Activated naive CD8-positive, alpha-beta T cell treated with anti-CD3 and anti-CD28 coated beads, Interleukin-2, amount 50 U/mL, for 16 hours (primary cell): ENCODE measurements at places on chromosomes 2 and 18.

DNA sequence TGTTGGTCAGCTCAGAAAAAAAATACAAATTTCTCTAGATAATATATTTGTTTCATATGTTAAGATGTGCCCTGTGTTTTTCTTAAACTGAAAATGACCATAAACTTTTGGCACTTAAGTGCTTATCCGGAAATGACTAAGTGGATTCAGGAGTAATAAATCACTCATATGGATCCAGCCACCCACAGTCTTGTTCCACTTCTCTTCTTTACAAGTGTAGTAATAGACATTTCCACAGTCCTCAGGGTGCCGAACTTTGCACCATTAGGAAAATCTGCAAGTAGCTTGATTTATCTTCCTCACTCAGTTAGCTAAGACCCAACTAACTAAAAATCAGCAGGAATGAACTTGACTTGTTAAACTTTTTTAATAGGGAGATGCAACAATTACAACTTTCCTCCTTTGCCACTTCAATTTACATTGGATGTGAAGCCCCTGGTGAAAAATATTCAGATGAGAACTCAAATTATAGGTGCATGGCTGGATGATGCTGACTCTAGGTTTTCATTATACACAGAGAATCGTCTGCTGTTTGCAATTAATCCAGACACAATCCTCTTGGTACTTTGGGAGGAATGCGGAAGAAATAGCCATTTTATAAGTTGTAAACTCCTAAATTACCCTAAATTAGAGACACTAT is 322.5 kb downstream of the ARHGAP15 start:
- DNase-seq: no peak

GRCh38 chr18:51082571-51083267 is 52.7 kb downstream of the SMAD4 start:
- no peak for DNase-seq

GRCh38 chr2:28927878-28928277 is 33.4 kb downstream of the WDR43 start:
- no peak for DNase-seq

DNA sequence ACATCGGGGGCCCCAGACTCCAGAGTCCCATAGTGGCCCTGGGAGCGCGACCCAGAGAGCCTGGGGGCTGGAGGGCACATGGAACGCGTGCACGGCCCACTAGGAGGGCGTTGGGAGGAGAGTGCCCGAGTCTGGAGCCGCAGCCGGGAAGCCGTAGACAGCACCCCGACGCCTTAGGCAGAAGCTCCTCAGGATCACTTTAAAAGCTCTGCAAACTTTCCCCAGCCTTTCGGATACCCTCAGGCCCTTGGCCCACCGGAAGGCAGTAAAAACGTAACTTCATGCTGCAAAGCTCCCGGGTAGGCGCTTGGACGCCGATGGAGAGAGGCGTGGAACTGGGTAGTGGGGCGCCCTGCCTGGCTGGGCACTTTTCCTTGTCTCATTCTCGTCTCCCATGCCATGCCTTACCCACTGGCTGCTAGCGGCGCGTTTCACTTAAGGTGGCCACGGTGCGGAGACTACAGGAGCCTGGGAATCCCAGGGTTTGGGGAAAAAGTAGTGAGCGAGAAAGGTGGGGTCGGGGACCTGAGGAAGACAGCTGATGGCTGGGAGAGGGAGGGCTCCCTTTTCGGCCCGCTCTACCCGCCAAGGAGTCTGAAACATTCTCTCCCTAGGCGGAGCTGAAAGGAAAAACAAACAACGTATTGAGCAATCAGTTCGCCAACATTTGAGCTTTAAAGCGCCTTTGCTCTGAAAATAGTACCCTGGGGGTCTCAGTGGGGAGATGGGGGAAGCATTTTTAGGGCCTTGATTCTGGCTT is 141.8 kb downstream of the MEIS1 start:
- DNase-seq: no peak

GRCh38 chr2:191612496-191612895 is 65.4 kb upstream of the NABP1 start:
- DNase-seq: no peak

GRCh38 chr2:219997341-219997851 is 370.0 kb downstream of the SLC4A3 start:
- DNase-seq: no peak

- peak; percentile 15 for DNase-seq
Observed at GRCh38 chr18:23231340-23232021, 96.2 kb downstream of the CABLES1 start.

GRCh38 chr2:239241431-239241960 is 159.3 kb downstream of the HDAC4 start:
- no peak for DNase-seq

- DNase-seq: no peak
Observed at GRCh38 chr18:3481696-3482210, 31.8 kb downstream of the TGIF1 start.

DNA sequence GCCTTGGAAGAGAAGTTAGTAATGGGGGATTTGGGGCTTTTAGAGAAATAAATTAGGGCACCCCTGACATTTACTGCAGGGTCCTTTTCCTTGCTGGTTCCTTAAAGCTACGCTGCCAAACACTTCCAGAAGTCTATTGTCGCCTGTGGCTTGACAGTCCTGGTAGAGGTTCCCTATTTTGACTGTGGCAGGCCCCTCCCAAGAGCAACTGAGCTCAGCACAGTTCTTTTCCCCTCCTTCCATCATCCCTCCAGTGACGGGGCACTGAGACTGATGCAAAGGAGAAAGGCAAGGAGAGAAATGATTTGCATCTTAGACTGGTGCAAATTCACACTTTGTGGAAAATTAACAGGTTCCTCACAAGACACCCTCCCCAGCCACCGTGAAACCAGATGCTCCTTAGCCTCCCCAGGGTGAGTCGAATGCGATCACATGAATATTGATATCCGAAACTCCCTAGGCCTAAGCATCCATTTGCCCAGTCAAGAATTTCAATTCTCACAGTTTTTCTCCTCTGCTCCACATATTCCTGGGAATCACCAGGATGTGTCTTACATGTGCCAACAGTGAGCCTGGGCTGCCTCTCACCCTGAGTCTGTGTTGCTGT is 45.4 kb downstream of the RABL2A start:
- DNase-seq: no peak

DNA sequence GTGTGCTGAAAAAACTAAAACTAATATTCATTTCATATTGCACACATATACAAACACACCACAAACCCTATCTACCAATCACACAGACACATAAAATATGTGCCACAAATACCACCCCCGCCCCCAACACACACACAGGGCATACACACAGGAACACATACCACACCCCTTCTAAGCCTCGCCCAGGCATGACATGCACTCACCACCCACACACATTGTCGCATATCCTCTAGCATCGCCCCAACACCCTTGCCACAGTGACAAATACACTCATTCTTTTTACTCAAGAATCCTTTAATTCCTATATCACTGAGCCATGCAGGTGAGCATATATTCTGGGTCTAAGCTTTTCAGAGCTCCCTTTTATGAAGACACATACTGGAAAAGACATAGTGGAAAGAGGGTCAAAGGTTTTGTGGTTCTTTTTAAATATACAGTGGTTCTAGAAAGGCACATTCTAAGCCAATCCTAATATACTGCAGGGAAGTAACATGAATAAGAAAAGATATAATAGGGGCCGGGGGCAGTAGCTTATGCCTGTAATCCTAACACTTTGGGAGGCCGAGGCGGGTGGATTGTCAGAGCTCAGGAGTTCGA is 24.5 kb upstream of the LCLAT1 start:
- DNase-seq: peak; percentile 75

DNA sequence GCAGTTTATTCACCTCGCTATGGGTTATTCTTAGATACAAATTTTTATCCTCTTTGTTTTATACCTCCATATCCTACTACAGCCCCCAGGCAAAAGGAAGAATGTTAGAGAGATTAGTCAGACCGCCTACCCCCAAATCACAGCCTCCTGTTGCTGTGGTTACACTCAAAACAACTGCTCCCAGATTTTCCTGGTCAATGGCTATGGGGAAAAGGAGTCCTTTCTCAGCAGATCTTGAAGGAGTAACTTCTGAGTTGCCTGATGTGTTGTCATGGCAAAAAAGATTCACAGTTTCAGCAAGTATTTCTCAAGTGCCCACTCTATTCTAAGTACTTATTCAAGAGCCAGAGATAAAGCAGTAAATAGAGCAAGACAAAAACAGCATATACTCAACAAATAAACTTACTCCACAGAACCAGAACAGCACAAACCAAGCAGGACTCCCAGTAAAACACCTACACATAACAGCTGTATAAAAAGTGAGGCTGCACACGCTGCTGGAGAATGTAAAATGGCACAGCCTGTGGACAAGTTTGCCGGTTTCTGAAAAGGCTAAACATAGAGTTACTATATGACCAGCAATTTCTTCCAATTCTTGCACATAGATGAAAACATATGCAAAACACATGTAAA is 104.8 kb downstream of the NOL10 start:
- DNase-seq: no peak

- no peak for DNase-seq
Observed at GRCh38 chr2:7744827-7745226, 827.6 kb downstream of the RNF144A start.

DNA sequence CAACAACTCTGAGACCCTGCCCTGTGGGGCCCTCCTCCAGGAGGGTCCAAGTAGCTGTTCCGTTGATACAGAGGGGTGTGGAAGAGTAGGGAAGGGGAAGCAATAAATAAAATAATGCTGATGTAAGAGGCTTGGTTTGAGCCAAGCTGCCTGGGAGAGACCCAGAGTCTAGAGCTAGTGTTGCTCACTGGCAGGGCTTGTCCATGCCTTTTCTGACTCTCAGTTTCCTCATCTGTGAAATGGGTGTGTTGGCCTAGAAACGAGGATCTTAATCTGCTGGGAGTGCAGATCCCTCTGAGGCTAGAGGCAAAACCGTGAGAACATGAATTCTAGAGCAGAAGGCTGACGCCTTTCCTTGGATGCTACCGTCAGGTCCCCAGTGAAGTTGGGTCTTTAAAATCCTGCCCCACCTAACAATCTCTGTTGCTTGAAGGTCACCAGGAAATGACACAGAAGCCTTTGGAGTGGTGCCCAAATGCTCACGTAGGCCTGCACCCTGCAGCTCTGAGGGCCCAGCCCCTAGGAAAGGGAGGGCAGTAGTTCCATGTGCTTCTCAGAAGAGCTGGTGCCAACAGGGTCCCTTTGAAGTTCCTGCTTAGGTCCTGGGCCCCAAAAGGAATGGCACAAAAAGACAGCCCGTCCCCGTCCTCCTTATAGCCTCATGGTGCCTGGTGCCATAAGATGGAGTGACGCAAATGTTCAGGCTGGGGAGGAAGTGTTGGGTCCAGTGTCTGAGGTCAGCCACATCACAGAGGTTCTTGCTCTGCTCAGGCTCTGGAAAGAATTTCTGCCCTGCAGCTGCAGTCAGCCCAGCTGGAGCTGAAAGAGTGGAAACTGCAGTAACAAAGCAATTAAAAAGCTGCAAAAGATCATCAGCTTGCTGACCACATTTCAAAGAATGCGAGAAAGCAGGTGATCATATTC is 73.2 kb upstream of the SMAD2 start:
- DNase-seq: no peak

GRCh38 chr2:6423944-6424343 is 441.8 kb downstream of the CMPK2 start:
- no peak for DNase-seq

GRCh38 chr2:105417857-105418436 is 19.1 kb upstream of the FHL2 start:
- no peak for DNase-seq

DNA sequence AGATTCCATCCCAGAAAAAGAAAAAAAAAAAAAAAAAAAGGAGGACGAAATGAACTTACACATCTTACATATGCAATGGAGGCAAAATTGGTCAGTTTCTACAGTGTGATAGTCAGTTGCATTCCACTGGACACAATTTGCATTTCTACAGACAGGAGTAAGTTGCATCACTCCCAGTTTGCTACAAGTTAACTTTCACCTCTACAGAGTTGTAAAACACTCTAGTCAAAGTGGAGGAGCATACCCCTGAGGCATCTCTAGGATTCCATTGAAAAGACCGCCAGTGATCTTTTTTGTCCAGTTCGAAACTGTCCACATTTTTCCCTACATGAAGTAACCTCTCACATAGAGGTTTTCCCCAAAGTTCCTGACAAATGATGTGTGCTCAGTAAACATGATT is 202.8 kb downstream of the VAPA start:
- DNase-seq: no peak

DNA sequence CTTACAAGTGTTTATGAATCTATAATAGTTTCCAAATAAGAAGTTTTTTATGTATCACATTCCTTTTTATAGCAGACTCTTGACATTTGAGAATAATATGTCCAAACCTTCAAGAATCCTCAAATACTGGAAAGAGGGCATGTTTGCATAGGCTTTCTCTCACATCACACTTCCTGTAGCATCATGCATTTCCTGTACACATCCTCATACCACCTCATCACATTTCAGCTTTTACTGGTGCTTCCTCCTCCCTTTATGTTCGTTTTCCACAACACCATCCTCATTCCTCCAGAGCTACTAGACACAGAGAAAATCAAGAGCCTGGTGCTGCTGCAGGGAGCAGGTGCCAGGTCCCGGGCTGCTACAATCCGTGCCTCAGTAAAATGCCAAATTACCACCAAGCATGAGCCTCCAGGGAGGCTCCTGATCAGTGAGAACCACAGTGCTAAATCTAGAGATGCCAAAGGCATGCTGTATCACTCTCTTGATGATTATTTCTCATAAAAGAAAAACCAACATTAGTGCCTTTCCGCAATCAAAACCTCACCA is 137.7 kb upstream of the CYP1B1 start:
- DNase-seq: no peak

- no peak for DNase-seq
Observed at GRCh38 chr2:54559006-54559445, 102.9 kb downstream of the SPTBN1 start.

DNA sequence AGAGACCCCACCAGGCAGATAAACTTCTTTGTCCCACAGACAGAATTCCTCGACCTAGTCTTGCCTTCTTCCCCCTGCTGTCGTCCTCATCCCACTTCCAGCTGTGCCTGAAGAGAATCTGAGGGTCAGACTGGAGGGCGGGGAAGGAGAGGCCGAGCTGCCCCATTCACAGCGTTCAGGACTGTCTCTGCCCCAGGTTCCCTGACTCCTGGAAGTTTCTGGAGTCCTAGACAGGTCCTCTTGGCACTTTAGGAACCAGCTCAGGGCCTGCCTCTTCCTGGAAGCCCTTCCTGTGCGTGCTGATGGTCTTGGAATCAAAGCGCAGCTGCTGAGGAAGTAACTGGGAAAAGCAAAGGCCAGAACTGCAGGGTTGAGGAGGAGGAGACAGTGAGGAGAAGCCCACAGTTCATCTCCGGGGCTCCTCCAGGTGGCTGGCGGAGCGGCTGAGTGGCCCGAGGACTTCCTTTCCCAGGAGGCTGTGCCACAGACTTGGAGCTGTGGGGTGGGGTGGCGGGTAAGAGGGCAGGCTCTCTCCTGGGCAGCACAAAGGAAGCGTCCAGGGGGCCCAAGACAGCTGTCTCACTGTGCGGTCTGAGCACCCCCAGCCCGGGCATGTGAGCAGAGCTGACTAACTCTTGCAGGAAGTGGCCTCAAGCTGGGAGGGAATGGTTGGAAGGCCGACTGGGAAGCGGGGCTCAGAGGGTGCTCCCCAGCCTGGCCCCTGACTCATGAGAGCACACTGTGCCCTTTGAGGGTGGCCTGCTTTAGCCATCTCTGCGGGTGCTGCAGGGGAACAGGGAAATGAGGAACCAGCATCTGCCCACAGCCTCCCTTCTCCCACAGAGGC is 39.5 kb downstream of the SDC1 start:
- DNase-seq: no peak
